ENCODE measurements at places on chromosomes 16 and 17. TPM values are rescaled to one million over a fixed set of nuclear protein-coding genes. Genes with fewer than 3 reads are reported as not detected.
A peak's percentile ranks its signal among the peaks of the same experiment; 100 is the strongest.

The TP53TG3B gene
- total RNA-seq: not detected

- DNase-seq: peak; percentile 71
These were observed 62.5 kb downstream of the CACNG3 start for GRCh38 chr16:24318680-24319079.

DNA sequence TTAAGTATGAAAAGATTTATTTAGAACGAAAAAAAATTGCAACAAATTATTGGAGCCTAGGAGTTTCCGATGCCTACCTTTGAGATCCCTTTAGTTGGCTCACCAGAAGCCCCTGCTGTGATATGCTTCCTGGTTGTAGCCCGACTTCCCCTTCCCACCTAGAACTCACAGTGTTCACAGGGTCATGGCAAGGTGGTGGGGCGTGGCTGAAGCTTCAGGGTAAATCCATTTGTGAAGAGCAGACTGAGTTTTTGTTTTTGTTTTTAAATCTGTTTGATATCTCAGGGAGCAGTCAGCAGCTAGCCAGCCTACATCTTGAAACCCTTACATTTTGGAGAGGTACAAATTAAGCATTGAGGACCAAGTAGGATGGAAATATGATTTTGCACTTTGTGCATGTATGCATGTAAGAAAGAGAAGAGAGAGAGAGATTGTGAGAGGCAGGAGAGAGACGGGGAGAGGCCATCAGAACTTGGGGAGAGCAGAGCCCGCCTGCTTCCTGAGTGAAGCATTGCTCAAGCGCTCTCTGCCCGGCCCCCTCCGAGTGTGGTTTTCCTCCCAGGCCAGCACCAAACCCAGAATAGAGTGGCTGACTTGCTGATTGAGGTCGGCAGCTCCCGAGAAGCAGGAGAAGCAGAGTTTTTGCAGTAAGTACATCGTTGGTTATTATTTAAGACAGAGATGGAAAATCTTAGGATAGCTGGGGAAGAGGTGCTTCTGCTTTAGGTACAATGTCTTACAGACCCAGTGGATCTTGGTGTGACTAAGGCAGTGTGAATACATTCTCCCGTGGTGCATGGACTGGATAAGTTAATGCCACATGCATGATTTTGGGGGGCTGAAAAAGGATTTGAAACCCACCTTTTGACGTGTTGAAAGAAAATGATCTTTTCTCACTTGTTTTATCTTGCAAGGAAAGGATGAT is 64.2 kb downstream of the SPECC1 start:
- no peak for DNase-seq

DNA sequence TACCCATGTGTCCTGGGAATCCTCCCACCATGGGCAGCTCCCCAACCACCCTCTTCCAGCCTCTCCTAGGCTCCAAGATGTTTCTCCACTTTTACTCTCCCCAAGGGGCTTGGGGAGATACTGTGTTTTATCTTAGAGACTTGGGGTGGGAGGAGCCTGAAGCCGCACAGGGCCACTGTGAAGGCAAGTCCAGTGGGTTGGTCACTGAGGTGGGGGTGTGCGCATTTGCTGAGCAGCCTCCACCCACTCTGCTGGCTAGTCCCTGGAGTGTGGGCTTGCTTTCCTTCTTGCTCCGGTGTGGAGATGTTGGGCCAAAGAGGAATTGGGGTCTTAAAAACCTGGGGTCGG is 4.1 kb upstream of the CLDN9 start:
- DNase-seq: no peak

DNA sequence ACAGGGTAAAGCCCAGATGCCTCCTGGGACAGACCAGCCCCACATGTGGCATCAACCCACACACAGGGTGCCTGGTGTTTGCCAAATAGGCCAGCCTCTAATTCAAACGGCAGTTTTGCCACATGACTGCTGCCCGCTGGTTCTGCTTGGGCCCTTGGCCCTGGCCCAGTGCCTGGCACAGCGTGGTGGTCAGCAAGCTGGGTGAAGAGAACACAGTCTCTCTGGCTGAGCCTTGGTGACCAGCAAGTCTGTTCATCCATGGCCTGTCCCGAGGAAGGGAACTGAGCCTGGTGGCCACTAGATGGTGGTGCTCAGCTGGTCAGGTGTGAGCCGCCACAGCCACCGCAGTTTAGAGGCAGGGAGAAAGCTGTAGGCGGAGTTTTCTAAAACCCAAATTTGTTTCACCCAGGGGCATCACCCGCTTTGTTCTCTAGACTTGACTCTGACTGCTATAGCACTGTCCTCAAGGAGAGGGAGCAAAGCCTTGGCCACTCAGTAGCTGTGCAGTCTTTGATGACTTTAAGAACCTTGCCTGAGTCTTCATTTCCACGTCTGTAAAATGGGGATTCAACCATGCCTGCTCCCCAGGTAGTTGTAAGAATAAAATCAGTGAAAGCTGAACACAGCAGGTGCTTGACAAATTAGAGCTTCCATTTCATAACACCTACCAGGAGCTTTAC is 4.7 kb upstream of the GFAP start:
- peak; percentile 94 for DNase-seq

The COTL1 gene
- 114 TPM for total RNA-seq

The SGCA gene
- total RNA-seq: 0.52 TPM

DNA sequence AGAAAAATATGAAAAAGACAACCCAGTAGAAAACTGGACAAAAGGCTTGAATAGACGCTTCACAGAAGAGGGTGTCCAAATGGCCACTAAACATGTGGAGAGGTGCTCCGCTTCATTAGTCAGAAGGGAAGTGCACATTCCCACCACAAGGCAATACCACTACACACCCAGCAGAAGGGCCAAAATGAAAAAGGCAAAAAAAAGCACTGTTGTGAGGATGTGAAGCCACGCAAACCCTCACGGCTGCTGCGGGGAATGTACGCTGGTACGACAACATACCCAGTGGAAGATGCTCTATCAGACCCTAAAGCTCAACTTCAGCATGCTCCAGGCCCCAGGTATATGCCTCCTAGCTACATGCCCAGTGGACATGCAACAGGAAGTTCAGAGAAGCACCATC is 17.0 kb downstream of the PIK3R5 start:
- DNase-seq: no peak

DNA sequence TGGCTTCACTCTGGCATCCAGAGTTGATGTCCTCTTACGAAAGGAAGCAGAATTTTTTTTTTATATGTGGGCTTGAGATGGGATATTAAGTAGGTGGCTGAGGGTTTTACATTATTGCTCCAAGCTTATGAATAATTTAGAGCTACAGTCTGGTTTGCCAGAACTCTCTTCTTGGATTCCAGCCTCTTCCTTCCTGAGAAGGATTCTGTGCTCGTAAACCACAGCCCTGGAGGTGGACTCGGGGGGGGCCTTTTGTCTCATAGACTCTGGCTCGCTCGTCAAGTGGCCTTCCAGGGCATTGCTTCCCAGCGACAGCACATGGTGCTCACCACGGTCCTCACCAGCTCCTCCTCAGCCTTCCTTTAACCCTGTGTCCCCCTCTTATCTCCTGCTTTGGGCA is 43.2 kb downstream of the TMEM11 start:
- DNase-seq: peak; percentile 32

DNA sequence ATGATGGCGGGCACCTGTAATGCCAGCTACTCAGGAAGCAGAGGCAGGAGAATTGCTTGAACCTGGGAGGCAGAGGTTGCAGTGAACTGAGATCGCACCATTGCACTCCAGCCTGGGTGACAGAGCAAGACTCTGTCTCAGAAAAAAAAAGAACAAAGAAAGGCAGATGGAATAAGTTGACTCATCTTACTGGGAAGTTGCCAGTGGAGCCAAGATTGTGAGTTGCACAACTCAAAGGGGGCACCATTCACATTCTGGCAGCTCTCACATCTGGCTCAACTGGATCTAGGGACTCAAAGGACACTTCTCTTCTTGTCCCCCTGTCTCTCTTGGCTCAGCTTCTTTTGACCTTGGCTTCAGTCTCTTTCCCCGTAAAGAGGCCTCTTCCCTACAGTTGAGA is 53.7 kb upstream of the ETV4 start:
- DNase-seq: no peak

- no peak for DNase-seq
These were observed 295.1 kb upstream of the SOX9 start for GRCh38 chr17:71825687-71826086.

DNA sequence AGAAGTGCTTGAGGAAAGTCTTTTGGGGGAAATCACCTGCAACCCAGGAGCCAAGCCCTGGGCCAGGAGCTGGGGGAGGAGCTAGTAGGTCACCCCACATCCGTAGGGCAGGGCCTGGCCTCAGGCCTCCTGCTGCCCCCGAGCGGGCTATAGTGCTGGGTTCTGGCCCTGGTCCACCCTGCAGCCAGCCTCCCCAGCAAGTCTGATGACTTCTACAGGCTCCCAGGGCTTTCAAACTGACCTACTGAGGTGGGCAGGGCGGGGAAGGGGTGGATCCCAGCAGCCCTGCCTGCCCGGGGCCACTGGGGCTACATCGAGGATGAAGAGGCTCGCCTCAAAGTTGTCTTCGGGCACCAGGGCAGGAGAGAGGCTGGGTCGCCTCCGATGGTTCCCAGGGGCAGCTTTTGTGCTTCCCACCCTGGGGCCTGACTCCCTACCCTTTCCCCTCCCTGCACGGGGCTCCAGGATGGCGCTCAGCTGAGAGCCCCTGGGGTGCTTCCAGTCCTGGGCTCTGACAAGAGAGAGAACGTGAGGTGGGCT is 5.0 kb downstream of the CENPX start:
- no peak for DNase-seq

DNA sequence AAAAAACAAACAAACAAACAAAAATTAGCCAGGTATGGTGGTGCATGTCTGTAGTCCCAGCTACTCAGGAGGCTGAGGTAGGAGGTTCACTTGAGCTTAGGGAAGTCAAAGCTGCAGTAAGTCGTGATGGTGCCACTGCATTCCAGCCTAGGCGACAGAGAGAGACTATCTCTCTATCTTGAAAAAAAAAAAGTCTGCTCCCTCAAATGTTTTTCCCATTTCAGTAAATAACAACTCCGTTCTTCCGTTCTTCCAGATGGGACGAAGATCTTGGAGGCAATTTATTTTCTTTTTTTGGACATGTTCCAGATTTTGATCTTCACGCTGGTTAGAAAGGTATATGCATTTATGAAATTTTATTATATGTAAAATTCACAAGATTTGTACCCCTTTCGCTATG is 19.0 kb downstream of the ERAL1 start:
- DNase-seq: no peak

GRCh38 chr16:26430618-26431017 is 636.1 kb upstream of the C16orf82 start:
- DNase-seq: no peak

The ETV4 gene
- 191 TPM for total RNA-seq

The ITGB4 gene
- total RNA-seq: 0.28 TPM

GRCh38 chr16:79264237-79265109 is 336.1 kb downstream of the MAF start:
- no peak for DNase-seq

DNA sequence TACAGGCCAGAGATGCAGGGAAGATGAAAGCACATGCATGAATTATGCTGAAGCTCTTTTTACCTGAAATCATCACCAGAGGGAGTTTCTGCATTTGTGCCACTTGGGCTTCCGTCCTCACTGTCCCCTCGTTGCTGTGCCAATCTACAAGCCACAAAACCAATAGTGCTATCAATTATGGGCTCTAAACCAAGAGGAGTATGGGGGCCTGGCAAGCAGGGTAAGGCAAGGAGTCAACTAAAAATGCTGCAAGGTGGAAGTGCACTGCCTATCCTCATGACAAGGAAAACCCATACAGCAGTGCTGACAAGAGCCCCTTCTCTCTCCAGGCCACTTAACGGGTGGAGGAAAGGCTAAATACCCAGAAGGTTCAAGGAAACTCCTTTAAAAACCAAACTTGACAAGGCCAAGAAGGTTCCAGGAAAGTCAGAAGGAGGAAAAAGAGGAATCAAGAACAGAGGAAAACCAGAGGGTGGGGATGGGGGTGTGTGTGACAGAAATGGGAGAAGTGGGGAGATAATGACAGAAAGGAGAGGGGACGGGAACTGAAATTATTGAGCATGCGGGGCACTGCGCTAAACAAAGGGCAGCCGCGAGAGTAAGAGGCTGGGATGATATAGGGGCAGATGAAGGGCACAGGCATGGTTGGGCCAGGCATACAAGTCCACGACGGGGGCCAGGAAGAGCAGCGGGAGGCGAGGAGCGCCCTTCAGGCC is 674 bp downstream of the C17orf75 start:
- DNase-seq: no peak

The SHCBP1 gene
- 13.4 TPM for total RNA-seq

The TMEM114 gene
- total RNA-seq: not detected

The FOXL1 gene
- 0.15 TPM for total RNA-seq

DNA sequence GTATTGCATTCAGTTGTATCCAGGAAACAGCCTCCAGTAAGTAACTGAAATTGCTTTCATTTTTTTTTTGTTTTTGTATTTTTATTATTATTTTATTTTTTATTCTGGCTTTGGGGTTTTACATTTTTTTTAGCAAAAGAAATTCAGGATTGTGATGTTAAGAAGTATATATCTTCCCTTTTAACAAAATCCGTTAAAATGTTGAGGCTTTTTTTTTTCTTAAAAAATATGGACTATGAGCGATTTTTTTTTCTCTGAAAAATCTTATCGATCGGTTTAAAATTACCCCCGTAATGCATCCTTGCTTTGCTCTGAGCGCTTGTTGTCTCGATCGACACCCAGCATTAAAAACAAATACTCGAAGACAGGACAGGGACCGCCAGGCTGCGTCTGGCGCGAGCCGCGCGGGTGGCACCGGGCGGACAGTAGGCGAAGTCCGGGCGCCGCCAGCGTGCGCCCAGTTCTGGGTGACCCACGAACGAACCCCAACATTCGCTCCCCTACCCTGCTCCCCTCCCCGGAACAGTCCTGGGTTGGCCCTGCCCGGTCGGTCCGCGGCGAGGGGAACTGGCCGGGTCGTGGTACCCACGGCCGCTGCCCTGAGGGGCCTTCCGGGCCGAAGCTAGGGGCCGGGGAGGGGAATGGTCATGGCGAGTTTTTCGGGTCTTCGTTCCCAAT is 482 bp downstream of the BAHCC1 start:
- DNase-seq: no peak

The PRSS22 gene
- 0.85 TPM for total RNA-seq

- no peak for DNase-seq
These were observed 12.2 kb upstream of the SLC52A1 start for GRCh38 chr17:5047446-5047845.

- DNase-seq: no peak
These were observed 30.1 kb downstream of the CRLF3 start for GRCh38 chr17:30794372-30794771.

DNA sequence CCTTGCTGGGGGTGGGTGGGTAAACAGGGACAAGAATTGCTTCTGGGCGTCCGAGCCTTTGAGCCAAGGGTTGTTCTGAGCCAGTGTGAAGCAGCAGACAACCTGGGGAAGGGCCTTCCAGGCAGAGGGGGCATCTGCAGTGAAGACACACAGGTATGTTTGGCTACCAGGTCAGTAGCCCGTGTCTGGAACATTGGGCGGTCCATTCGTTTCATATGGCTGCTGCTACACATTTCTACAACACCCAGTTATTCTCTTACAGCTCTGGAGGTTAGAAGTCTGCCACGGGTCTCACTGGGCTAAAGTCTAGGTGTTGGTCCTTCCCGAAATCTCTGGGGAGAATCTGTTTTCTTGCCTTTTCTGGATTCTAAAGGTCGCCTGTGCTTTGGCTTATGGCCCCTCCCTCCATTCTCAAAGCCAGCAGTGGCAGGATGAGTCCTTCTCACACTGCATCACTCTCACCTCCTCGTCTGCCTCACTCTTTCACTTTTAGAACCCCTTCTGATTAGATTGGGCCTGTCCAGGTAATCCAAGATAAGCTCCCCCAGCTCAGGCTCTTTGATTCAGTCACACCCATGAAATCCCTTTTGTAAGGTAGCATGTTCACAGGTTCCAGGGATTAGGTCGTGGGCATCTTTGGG is 136.1 kb downstream of the CLEC16A start:
- no peak for DNase-seq

The RHOT2 gene
- 164 TPM for total RNA-seq

The RNF112 gene
- 2.3 TPM for total RNA-seq

Measured in H7 (cell line).